ENCODE measurements at places on chromosomes 11 and 22.

GRCh38 chr22:37758694-37759093 lies 49.0 kb upstream of the GCAT start:
- no peak for DNase-seq

- DNase-seq: no peak
Measured at GRCh38 chr11:2949920-2950319, 20.7 kb upstream of the PHLDA2 start.

GRCh38 chr11:111269146-111269868 lies 23.8 kb downstream of the POU2AF2 start:
- no peak for DNase-seq

- no peak for DNase-seq
Measured at GRCh38 chr11:93700830-93701229, 39.3 kb downstream of the CEP295 start.

DNA sequence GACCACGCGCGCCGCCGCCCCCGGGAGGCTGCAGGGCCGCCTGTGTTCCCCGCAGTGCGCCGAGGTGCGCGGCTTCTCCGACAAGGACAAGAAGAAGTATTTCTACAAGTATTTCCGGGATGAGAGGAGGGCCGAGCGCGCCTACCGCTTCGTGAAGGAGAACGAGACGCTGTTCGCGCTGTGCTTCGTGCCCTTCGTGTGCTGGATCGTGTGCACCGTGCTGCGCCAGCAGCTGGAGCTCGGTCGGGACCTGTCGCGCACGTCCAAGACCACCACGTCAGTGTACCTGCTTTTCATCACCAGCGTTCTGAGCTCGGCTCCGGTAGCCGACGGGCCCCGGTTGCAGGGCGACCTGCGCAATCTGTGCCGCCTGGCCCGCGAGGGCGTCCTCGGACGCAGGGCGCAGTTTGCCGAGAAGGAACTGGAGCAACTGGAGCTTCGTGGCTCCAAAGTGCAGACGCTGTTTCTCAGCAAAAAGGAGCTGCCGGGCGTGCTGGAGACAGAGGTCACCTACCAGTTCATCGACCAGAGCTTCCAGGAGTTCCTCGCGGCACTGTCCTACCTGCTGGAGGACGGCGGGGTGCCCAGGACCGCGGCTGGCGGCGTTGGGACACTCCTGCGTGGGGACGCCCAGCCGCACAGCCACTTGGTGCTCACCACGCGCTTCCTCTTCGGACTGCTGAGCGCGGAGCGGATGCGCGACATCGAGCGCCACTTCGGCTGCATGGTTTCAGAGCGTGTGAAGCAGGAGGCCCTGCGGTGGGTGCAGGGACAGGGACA lies 2.7 kb downstream of the NLRP6 start:
- no peak for DNase-seq

DNA sequence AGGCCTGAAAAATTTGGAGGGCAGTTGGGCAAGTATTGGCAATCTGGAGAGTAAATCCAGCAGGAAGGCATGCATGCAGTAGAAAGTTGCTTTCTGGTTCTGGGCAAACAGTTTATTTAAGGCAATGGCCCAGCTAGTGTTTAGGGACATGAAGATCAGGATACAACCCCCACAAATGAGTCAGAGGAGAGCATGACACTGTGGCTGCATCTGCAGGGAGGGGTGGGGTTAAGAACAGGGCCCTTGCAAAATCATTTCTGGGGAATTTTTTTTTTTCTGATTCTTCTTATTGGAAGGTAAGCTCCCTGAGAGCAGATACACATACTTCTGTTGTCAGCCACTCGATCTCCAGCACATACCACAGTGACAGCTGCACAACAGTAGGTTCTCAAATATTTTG lies 61.1 kb downstream of the FDX1 start:
- DNase-seq: no peak

DNA sequence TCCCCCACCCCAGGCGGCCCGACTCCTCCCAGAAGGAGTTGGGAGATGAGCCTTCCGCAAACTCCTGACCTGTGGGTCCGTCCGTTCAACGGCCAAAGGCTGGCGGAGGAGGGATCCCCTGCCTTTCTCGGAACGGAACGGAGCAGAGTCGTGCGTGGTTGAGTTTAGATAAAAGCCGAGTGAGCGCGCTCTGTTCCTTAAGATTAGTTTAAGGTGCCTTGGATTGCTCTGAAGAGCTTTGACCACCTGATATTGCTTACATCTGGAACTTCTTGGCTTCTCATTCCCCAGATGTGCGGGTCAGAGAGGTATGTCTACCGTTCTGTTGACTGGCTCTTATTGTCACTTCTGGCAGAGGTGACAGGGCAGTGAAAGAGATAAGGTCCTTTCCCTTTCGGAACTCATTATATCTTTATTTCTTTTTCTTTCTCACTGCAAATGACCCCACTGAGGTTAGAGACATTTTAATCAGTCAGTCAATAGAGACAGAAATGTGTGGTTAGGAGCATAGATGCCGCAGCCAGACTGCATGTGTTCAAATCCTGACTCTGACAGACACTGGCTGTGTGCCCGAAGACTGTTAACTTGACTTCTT lies at the start of gene TRIM6:
TRIM6 (plus strand) TSS at position 31 of the 595 bp plus-strand sequence; CDS start at position 292, 261 bp downstream.
- no peak for DNase-seq

- no peak for DNase-seq
Measured at GRCh38 chr22:26702906-26703830, 45.8 kb downstream of the MIAT start.

DNA sequence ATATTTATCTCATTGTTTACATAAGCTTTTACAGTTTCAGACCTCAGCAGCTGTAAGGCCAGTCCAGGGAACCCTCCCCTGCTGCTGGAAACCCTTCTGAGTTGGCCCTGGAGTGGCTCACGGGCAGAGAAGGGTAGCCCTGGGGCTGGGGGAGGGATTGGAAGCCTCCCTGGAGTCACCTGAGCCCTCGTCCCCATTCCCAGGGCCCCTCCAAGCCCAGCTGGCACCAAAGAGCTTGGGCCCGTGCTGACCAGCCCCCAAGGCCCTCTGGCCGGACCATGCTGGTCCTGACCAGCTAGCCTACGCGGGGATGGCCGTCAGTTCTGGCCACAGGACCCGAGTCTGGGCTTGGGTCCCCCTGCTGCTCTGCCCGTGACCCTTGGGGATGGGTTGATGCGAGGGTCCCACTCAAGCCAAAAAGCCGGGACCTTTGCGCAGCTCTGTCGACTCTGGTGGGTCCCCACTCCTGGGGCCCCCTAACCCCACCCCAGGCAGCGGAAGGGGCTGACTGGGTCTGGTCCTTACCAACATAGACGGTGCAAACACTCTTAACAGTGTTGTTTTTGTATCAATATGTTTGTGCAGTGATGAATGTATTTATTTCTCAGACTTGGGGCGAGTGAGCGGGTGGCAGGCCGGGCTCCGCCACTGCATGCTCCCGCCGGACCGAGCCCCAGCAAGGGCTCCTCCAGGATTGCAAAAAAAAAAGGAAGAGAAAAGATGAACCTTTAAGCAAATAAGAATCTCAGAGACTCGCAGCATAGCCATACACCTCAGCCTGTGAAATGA lies 17.5 kb upstream of the TMEM191C start:
- DNase-seq: no peak

DNA sequence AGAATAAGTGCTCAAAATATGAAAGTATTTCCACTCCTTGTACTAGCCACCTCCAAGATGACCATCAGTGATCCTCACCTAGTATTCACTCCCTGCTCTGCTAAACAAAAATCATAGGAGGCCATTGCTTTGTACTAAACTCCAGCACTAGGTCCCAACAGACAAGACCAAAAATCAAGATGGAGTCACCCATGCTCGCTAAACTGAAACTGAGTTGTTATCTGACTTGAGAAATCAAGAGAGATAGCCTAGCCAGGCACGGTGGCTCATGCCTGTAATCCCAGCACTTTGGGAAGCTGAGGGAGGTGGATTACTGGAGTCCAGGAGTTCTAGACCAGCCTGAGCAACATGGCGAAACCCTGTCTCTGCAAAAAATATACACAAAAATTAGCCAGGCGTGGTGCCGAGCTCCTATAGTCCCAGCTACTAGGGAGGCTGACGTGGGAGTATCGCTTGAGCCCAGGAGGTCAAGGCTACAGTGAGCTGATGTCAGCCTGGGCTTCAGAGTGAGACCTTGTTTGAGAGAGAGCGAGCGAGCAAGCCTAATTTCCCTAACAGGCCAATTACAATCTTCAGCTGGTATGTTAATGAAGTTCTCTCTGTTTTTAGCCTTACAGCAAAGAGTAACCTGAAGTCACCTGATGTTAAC lies 9.3 kb downstream of the SEC14L6 start:
- no peak for DNase-seq

DNA sequence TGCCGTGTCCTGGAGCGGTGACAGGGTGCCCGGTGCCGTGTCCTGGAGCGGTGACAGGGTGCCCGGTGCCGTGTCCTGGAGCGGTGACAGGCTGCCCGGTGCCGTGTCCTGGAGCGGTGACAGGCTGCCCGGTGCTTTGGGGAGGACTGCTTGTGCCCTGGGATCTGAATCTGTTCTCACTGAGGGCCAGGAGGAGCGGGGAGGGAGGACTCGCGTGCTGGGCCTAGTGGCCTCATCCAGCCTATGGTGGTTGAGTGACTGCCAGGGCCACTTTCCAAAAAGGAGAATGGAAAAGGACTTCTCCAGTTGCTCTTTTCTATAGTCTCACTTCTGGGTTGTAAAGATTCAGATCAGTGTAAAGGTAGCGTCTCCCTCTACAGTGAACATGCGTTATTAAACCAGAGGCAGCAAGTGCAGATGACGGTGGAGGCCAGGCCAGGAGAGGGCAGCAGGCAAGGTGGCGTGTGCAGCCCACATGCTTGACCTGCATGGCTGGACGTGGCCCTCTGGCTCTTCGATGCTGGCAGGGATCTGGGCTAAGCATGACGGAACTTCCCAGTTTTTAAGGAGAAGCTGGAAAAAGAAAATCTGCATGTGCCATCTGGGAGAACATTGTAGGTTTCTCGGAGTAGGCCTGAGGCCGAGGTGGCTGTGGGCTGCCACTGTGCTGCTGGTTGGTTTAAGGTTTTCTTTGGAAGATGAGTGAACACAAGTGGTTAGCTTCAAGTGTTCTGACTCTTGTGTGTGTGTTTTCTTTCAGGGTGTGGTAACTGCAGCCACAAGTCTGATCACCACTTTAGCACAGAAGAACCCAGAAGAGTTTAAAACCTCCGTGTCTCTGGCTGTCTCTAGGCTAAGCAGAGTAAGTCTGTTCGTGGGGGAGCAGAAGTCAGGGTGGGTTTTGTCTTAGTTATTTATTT lies 55.0 kb downstream of the AP2A2 start:
- DNase-seq: no peak

DNA sequence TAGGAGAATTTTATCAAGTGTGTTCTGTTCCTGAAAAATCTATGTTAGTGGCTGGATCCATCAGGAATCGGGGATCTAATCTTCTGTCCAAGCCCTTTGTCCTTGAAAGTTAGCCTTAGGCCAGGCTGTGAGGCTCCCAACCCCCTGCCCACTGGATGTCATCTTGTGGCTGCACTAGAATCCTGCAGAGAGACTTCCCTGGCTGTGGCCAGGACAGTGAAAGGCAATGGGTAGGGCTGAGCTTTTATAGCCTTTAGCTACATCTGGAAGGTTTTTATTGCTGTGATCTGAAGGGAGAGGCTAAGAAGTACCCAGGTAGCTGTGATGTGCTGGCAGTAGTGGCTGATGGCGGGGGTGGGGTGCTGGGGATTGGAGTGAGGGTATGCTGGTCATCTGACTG lies 2.1 kb downstream of the OAF start:
- DNase-seq: no peak
